CD4-positive, alpha-beta T cell treated with Interleukin-12 subunit alpha and Interleukin-12 subunit beta, for 1 hour (primary cell): ENCODE measurements at places on chromosomes 3 and 15.

DNA sequence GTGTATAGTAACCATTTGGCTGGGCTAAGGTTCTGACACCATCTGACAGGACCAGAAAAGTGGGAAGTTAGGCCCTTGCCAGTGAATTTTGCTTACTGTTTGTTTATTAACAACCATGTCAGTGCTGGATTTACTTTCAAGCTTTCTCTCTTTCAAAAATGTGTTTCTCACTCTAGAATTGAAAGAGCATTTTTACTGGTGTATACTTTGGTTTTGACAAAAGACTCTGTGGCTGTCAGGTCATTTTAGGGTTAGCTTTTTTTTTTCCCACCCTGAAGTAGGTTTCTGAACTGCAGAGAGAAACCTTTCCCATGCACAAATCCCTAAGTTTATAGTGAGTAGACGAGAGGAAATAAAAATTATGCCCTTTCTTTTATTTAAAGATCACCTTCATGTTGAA lies 230.0 kb upstream of the TBC1D5 start:
- DNase-seq = no peak

- peak; percentile 7 for DNase-seq
Measured at GRCh38 chr3:10753964-10754363, 62.1 kb upstream of the SLC6A11 start.

DNA sequence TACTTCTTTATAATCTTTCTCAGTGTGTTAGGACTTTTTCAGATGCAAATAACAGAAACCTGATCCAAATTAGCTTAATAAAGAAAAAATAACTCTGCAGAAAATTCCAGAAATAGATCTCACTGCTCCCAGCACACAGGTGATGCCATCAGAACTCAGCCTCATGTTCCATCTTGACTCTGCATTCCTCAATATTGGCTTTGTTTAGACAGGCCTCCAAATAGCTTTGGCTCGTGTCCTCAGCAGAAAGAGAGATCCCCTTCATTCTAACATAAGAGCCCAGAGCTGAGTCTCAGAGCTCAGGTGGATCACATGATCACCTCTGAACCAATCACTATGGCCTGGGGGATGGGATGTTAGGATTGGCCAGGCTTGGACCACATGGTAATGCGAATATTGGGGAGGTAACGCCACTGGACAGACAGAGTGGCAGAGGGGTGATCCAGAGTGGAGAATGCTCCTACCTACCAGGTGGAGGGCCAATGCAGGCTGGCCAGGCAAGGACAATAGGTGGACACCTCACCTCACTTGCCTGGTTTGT lies 46.6 kb upstream of the TBC1D21 start:
- DNase-seq = no peak

GRCh38 chr3:47612178-47612577 lies 33.5 kb upstream of the CSPG5 start:
- no peak for DNase-seq

- DNase-seq = no peak
Measured at GRCh38 chr3:64802460-64802859, 114.7 kb upstream of the ADAMTS9 start.

DNA sequence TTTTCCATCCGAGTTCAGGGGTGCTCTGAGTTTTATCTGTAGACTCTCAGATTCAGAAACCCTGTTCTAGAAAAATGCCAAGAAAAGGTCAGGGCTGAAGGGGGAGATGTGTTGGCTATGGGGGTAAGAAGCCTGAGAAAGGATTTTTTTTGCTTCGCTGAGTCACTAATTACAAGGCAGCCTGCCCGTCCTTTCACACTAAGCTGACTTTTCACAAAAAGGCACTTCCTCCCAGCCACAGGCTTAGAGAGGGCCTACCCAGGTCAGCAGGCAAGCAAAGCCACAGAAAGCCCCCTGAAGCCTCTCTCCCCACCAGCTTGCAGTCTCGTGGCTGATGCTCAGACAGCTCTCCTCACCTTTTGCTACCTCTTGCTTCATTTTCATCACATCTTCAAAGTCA lies 192.6 kb upstream of the PRICKLE2 start:
- DNase-seq = no peak

DNA sequence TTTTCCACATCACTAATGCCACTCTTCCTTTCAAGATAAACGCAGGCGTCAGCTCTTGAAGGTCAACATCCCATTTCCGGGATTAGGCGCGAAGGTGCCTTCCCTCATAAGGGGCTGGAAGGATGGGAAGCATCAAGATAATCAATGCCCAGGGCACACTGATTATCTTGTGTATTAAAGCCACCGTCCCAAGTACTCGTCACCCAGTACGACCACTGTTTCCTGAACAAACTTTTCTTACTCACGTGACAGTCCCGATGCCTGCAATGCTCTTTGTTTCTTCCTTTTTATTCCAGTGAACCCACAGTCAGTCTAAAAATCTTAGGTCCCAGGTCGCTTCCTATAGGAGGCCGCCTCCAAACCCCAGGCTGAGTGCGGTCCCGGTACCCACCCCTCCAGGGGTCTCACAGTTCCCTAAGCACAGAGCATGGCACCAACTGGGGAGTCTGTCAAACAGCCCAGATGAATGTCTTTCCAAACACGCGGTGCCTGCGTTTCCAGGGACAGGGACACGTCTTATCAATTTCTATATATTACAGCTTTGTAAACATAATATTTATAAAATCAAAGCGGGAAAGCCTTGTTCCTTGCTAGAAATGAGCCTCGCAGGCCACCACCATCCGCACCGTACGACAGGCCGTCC lies 589 bp downstream of the ANAPC13 start:
- DNase-seq = peak; percentile 94

- DNase-seq = peak; percentile 44
Measured at GRCh38 chr15:72474466-72474911, 359 bp downstream of the ARIH1 start.
